Left renal cortex interstitium (tissue), 4 donors: ENCODE measurements at places on chromosomes 7 and 10. TPM values are rescaled to one million over a fixed set of nuclear protein-coding genes. Genes with fewer than 3 reads are reported as not detected.

DNA sequence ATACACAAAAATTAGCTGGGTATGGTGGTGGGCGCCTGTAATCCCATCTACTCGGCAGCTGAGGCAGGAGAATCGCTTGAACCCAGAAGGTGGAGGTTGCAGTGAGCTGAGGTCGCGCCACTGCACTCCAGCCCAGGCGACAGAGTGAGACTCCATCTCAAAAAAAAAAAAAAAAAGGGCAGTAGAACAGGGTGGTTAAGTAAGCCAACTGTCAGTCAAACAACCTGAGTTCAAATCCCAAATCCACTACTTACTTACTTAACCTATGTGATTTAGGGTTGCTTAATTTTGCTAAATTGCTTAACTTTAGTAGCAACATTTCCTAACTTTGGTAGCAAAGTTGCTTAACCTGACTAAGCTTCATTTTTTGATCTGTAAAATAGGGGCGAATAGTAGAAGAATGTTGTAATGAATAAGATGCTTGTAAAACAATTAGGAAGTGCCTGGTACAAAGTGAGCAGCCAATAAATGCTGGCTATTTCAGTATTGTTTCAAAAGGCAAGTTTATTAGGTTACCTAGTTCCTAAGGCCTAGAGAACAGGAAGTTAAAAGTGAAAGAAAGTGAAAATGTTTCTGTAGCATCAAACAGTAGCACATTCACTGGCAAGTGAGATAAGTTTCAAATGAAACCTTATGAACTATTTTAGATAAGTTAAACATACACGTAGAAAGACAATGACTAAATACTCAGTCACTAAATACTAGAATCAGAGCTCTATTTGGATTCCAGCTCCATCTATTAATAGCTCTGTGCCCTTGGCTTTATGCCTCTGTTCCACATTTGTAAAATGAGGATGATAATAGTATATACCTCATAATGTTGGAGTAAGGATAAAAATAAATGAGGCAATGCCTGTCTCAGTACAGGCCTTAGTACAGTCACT lies 64.3 kb downstream of the HOXA1 start:
- no peak for DNase-seq

- no peak for DNase-seq
Measured at GRCh38 chr10:48439581-48440041, 133.1 kb downstream of the MAPK8 start.

GRCh38 chr7:143363016-143363937 lies 764 bp upstream of the FAM131B start:
- no peak for DNase-seq

- DNase-seq = no peak
Measured at GRCh38 chr7:44372560-44373417, 47.4 kb upstream of the CAMK2B start.

The GRM3 gene
- polyA plus RNA-seq = 0.10 TPM

The C7orf25 gene
- polyA plus RNA-seq = 8.1 TPM

The GRID2IP gene
- polyA plus RNA-seq = 0.51 TPM

The BLNK gene
- polyA plus RNA-seq = 44.7 TPM
